ENCODE measurements at places on chromosomes 1 and 21.

- no peak for DNase-seq
Measured at GRCh38 chr1:170791941-170792340, 128.0 kb downstream of the PRRX1 start.

- no peak for DNase-seq
Measured at GRCh38 chr1:205350124-205350523, 6.6 kb downstream of the KLHDC8A start.

DNA sequence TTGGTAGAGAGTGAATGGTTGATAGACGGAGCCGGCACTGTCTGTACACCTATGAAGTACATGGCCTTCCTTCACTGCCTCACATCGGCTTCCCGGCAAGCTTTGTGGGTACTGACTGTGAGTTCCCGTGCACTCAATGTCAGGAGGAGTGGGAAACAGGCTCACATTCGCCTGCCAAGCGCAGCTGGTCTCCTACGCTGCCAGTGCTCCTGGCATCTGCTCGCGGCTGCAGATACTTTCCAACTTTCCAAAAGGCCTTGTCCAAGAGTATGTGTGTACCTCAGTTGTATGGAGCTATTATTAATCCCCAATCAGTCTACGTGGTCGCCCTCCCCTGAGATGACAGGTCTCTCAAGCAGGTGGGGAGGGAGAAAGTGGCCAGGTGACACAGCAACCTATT is 180.8 kb downstream of the ZSCAN20 start:
- DNase-seq: no peak

DNA sequence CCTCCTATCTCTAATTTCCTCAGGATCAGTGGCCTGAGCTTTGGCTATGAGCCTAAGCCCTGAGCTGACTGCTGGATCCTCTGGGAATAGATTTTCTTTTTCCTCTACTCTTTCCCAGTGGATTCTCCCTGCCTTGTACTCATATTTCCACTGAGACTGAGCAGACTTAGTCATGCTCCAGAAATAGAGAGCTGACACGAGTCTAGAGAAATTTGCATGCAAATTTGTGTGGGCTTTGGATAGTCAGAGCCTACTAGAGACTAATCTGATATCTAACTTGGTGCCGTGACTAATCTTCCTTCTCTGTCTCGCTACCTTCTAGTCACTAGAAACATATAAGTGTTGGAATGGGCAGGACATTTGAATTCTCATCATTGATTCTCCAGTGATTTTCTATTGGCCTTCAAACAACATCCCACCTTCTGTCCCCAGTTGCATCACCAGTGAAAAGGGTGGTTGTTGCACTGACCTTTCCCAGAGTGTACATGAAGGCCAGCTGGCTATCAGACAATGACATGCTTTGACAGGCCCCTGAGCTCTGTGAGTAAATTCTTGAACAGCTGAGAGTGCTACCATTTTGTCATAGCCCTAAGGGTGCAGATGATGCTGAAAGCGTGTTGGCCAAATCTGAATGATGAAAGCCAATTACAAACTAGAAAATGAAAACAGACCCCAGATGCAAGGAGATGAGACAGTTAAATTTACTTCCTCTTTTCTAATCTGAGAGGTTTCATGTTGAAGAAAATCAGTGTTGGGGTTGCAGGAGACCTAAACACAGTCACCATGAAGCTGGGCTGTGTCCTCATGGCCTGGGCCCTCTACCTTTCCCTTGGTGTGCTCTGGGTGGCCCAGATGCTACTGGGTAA is at the start of gene FCRLA:
Gene FCRLA, plus strand, starts transcription at position 748 of the 866 bp plus-strand sequence. Its CDS starts 36 bp downstream, at position 784.
- DNase-seq: no peak

- DNase-seq: no peak
Measured at GRCh38 chr1:12435639-12436344, 182.2 kb downstream of the DHRS3 start.

DNA sequence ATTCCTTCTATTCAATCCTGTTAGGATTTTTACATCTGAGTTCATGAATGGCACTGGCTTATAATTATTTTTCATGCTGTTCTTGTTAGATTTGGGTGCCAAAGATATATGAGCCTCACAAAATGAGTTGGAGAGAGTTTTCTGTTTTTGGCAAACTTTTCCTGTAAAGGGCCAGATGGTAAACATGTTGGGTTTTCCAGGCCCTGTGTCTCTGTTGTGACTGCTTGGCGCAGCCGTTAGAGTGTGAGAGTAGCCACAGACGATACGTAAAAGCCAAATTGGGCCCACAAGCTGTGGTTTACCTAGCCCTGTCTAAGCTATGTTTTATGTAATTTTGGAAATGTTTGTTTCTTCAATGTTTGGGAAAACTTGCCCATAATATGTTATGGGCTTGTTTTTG is 15.6 kb upstream of the CA6 start:
- no peak for DNase-seq

Data from D721Med (cell line).